ENCODE measurements at places on chromosomes 11 and 22.

DNA sequence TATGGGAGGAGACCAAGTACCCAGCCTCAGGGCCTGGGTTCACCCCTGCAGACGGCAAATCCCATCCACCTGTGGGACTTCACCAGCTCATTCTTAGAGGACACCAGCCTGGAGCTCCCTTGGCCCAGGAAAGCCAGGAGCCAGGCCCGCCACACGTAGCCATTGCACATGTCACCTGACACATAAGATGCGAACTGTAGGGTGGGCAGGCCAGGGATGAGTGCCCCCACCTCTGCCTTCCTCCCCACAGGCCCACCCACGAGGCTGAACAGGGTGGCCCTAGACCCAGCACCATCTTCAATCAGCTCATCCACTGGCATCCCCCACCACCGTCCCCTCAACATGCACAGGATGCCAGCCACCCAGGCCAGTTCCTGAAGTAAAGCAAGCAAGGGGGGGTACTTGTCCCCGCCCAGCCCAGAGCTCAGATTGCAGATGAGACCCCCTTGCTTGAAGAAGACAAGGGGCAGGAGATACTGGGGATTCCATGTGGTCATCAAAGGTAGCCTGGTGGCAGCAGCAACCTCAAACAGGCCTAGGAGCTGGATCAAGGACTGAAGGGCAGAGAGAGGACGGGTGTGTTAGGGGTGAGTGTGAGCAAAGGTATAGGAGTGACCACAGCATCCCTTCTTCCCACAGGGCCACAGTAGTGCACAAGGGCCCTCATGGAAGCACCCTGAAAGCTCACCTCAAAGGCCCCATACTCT is 45.6 kb downstream of the IGLL5 start:
- DNase-seq: no peak

DNA sequence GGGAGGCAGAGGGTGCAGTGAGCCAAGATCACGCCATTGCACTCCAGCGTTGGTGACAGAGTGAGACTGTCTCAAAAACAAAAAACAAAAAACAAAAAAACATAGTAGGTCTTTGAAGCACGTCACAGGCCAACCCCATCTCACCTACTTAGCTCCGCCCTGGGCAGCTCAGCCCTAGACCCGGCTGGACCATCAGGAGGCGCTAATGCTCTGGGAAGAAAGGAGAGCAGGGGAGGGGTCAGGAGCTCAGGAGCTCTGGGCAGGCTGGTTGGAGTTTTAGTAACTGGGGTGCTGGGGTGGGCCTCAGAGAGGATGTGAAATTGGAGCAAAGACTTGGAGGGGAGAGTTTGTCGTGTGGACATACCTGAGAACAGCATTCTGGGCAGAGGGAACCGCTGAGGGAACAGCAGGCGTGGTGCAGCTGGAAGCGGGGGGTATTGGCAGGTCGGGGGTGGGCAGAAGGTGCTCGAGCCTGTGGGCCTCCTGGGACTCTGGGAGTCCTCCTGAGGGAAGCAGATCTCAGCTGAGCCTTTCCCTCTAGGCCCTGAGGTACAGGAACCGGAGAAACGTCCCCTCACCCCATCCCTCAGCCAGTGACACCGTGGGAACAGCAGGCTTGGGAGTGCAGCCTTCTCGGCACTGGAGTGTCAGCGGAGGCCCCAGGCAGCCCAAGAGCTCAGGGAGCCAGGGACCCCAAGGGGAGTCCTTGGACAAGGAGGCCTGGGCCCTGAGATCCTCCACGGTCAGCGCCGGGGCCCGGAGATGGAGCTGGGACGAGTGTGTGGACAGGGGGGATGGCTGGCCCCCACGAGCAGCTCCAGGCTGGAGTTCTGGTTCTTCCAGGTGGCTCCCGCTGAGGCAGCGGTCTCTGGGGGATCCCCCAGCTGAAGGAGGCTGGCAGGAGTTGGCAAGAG is 2.2 kb upstream of the RPS6KA4 start:
- no peak for DNase-seq

GRCh38 chr22:20298803-20299745 is 20.8 kb downstream of the DGCR6L start:
- peak; percentile 90 for DNase-seq

- no peak for DNase-seq
These were observed 12.3 kb downstream of the IPO7 start for GRCh38 chr11:9396752-9397151.

GRCh38 chr22:39362271-39362670 is 12.5 kb downstream of the SYNGR1 start:
- DNase-seq: no peak

DNA sequence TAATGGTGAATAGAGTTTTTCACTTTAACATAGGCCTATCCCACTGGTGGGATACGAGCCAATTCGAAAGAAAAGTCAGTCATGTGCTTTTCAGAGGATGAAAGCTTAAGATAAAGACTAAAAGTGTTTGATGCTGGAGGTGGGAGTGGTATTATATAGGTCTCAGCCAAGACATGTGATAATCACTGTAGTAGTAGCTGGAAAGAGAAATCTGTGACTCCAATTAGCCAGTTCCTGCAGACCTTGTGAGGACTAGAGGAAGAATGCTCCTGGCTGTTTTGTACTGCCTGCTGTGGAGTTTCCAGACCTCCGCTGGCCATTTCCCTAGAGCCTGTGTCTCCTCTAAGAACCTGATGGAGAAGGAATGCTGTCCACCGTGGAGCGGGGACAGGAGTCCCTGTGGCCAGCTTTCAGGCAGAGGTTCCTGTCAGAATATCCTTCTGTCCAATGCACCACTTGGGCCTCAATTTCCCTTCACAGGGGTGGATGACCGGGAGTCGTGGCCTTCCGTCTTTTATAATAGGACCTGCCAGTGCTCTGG is at the start of gene TYR:
Gene TYR (plus strand): TSS at position 185 of the 541 bp plus-strand sequence. CDS start 79 bp downstream, at position 264.
- no peak for DNase-seq

DNA sequence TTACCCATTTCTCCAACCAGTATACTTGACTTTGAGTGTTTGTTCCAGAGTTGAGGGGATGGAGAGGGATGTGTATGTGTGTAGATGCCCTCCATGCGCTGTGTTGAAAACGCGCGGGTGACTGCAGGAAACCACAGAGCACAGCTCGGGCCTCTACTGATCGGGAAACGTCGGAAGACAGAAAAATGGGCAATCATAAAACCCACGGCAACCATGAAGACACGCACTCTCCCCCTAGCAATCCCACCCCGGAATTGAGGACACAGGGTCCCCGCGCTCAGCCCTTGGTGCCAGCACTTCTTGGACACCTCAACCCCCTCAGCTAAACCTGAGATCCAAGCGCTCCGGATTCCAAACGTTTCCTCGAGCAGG is 251 bp upstream of the UQCC3 start:
- DNase-seq: no peak

GRCh38 chr11:64714666-64715065 is 8.3 kb downstream of the NRXN2 start:
- no peak for DNase-seq

DNA sequence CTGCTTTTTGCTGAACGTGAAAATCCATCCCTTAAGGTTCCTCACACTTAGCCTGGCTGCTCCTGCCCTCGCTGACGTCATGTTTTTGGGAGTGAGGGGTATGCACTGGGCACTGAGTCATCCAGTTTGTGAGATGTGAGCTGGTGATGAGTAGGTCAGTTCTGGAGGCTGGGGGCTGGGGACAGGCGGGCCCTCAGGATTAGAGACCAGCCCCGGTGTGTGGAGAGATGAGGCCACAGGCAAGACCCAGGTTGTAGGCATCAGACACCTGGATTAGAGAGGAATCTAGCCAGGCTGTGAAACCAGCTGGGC is 9.2 kb downstream of the KCNC1 start:
- no peak for DNase-seq

- peak; percentile 51 for DNase-seq
These were observed 98.4 kb downstream of the VPREB1 start for GRCh38 chr22:22342697-22343580.

DNA sequence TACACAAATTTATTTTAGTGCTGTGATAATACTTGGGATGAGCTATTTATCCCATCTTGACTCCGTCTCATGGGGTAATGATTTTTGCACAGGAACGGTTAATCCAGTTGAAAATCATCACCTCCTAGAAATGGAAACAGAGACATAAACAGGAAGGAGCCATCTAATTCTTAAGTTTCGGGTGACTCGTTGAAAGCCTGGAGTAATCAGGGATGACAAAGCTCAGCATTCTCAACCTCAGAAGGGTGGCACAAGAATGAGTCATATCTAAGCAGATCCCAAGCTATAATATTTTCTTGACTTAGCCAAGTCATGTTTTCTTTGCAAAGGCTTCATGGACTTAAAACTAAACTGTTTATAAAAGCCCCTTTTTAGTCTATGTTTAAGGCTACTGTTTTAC is 280.8 kb upstream of the CCDC90B start:
- DNase-seq: no peak

GRCh38 chr11:94546162-94546470 is 2.4 kb downstream of the FUT4 start:
- DNase-seq: no peak

DNA sequence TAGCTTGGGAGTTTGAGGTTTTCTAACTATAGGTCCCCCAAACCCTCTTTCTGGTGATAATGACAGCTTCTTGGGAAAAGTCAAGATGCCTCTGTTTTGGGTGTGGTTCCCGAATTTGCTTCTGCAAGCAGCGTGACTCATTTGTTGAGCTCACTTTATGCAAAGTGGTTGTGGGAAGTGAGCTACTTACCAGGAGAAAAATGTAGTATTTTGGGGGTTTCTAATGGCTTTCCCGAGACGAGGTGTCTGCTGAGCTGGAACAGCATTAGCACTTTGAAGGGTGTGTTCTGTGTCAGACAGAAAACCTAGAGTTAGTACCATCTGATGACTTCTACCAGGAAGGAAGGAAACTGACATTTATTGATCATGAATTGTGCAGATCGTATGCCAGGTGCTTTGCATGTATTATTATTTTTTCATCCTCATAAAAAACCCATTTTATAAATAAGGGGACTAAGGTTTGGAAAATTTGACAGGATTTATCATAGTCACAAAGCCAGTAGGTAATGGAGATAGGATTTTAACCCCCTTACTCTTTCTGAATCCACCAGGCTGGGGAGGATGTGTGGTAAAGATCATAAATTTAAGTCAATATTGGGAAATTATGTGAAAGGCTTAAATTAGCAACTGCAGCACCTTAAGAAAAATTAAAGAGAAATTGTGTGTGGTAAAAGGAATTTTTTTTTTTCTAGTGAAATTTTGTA is 108.8 kb upstream of the CD44 start:
- no peak for DNase-seq

- DNase-seq: peak; percentile 89
These were observed at the start of gene PIK3C2A for GRCh38 chr11:17207317-17208256. TSS of gene PIK3C2A (minus strand) at chr11:17207986. CDS start at chr11:17169741, 38,245 bp downstream.

DNA sequence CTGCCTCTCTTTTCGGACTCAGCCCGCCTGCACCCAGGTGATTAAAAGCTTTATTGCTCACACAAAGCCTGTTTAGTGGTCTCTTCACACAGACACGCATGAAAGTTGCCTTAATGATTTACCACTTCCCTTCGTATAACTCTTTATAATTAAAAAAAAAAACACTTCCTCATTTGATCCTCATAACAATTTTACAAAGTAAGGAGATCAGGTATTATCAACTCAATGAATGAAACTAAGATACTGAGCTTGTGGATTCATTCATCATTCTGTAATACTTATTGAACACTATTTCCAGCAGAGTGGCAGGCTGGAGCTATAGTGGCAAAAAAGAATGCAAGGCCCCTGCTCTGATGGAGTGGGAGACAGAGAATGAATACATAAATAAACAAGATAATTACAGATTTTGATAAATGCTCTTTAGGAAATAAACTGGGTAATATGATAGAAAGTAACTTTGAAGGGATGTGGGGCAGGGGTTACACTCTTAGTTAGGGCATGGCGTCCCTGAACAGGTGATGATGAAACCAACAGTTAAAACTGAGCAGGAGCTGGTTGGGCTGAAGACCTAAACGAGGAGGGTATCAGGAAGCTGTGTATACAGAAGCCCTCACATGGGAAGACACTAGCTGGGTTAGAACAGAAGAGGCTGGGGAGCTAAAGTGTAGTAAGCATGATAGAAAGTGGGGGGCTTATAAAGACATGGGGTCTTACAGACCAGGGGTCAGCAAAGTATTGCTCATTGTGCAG is 5.4 kb upstream of the CRTAM start:
- no peak for DNase-seq

DNA sequence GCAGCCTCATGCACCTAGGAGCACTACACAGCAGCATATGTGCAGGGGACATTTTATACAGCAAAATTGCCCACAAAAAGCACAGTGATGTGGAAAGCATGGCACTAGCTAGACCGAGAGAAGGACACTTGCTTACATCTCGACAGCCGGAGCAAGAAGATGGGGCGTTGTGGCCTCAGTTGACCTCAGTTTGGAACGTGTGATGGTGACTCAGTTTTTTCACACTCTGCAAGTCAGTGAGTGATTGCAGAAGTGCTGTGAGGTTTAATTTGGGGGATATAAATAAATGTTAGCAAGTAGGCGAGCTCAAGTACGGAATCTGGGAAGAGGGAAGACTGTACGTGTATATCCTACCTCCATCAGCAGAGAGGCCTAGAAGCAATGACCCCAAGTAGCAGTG is 23.3 kb downstream of the LRP5 start:
- no peak for DNase-seq

GRCh38 chr22:22914726-22915669 is 27.4 kb downstream of the IGLL5 start:
- no peak for DNase-seq

DNA sequence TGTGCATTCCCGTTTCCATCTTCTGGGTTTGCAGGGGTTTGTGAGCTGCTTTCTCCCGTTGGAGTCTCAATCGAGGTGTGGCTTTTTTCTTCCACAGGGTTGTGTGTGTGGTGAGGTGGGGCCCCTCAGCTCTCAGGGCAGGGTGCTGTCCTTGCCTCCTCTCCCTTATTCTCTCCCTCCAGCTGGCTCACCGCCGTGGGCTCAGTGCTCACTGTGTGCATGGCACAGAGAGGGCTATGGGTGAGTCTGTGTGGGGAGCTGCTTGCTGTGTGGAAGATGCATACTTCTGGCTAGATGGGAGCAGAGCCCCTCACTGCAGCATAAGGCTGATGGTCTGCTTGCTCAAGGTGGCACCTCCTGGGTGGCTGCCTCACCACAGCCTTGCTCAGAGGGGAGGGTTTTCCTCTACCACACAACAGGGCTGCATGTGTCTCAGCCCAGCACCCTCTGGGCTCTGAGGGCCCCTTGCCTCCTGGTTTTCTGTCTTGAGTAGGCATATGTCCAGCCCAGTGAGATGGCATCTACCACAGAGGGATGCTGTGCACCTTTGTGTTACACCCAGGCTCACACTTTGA is 203.1 kb upstream of the B3GAT1 start:
- no peak for DNase-seq

DNA sequence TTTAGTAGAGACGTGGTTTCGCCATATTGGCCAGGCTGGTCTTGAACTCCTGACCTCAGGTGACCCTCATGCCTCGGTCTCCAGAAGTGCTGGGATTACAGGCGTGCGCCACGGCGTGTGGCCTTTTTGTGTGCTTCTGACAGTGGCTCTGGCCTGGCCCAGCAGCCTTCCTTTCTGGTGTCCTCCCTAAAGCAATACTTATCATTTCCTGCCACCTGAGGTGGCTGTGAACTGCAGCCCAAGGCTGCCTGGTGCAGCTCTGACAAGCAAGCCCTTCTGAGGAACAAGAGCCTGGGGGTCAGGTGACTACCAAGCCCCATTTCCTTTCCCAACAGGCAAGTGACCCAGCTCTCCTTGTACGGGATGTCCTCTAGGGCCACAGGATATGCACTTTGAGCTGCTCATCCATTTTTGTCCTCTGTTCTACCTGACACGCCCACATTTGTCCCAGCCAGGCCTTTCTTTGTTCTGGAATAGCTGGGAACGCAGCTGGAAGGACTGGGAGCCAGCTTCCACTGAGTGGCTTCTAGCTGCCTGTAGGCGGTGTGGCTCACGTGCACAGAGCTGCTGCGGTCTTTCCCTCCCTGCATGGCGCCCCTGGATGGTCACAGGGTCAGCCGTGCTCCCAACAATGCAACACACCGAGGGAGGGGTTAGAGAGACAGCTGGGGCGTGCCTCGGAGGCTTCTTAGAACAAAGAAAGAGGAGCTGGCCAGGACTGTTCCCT is 12.3 kb upstream of the BID start:
- DNase-seq: no peak
